ENCODE measurements at places on chromosomes 3 and 15. TPM values are rescaled to one million over a fixed set of nuclear protein-coding genes. Genes with fewer than 3 reads are reported as not detected.

PCNP gene
- 167 TPM for total RNA-seq

ROPN1B gene
- total RNA-seq, result not detected

IMP3 gene
- 71.1 TPM for total RNA-seq

TRIM42 gene
- total RNA-seq, result not detected

LIPH gene
- 0.14 TPM for total RNA-seq

ZSCAN2 gene
- 8.2 TPM for total RNA-seq

PEX11A gene
- 15.3 TPM for total RNA-seq
